ENCODE measurements at places on chromosomes 1 and 21.
A peak's percentile ranks its signal among the peaks of the same experiment; 100 is the strongest.

DNA sequence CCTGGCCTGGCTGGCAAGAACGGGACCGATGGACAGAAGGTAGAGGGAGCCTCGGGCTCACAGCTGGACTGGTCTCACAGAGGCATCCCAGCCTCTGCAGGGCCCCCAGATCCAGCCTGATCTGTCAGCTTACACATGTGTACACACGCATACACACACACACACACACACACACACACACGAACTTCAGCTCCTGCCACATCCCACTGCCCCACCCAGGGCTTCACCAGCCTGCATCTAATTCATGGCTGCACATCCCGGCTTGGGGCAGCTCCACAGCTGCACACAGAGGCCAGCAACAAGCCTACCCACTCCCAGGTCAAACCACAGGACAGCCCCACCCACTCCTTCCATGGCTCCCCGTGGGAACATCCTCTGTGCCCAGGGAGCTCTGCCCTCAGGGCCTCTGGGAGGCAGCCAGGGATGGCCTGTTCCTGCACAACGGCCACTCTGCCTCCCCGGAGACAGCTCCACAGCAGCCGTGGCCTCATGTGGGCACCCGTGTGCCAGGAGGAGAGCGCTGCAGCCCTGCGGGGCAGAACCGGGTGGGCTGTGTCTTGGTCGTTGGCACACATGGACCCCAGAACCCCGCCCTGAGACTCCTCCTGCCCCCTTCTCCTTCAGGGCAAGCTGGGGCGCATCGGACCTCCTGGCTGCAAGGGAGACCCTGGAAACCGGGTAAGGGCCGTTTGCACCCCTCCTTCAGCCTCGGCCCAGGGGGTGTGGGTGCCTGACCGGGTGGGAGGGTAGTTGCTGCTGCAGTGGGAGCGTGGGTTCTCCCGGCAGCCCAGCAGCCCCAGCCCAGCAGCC, 19.1 kb downstream of the COL6A2 start:
- DNase-seq, result no peak

- no peak for DNase-seq
These were observed 125.1 kb downstream of the ETS2 start for GRCh38 chr21:38930853-38931252.

- DNase-seq, result no peak
These were observed 190.5 kb downstream of the PTPRU start for GRCh38 chr1:29426701-29427279.

GRCh38 chr1:59520194-59520593, 223.3 kb downstream of the FGGY start:
- DNase-seq, result no peak

- no peak for DNase-seq
These were observed 57.0 kb downstream of the FCRL5 start for GRCh38 chr1:157495285-157495684.

GRCh38 chr1:47585141-47585902, 147.5 kb downstream of the FOXD2 start:
- no peak for DNase-seq

DNA sequence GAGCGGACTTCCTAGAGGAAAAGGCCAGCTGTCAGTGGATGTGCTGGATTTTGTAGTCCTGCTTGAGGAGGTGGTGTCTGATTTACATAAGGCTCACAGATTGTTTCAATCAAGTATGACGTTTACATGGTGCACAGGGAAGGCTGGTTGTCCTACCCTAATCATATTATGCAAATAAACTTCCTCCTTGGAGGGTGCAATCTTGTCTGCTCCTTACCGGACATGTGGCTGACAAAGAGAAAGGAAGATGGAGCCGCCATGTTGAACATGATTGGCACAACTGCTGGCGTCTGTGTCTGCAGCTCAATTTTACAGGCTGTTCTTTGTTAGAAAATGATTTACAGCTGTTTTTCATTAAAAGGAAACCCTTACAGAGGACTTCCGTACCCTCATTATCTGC, 1656.1 kb downstream of the KCNT2 start:
- no peak for DNase-seq

GRCh38 chr1:62117018-62117750, 77.5 kb upstream of the L1TD1 start:
- DNase-seq, result no peak

DNA sequence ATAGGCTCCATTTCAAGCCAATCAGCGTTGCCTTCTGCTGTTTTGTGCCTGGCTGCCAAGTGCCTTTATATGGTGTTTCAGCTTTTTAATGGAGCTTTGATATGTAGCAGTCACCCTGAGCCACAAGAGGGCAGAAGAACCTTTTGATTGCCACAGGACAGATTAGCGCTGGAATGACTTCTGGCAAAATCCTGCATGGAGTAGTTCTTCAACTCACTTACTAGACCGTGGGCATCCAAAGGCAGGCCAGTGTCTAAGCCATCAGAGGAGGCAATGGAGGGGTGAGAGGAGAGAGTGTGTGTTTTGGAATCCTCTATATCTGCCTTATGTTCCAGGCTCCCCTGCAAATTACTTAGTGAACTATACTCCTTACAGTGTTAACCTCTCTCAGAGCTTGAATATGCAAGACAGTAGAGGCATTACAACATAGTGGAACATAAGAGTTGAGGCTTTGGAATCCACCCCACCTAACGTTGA, 56.2 kb downstream of the ST3GAL3 start:
- DNase-seq, result peak; percentile 17

DNA sequence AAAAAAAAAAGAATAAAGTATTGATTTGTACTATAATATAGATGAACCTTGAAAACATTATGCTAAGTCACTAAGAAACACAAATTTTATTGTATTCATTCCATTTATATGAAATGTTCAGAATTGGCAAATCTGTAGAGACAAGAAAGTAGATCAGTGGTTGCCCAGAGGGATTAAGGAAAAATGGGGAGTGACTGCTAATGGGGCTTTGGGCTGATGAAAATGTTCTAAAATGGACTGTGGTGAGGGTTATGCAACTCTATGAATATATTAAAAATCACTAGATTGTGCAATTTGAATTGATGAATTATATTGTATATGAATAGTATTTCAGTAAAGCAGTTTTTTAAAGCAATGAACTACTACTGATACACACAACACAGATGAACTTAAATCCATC, 10.0 kb downstream of the GDAP2 start:
- no peak for DNase-seq

DNA sequence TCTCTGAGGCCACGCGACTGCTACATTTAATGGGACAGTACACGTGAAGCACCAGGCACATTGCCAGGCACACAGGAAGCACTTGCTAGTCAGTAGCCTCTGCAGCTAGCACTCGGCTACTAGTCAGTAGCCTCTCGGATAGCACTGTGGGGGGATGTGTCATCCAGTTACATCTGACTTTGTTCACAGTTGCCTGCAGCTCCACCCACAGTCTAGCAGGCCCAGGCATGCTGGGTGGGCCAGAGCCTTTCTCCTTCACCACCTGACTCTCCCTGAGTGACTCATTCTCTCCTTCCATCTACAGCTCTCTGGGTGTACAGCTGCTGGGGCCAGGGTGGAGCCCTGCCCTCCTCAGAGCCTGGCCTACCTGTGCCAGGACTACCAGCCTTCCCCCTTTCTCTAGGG, 51.5 kb downstream of the PTPRF start:
- peak; percentile 39 for DNase-seq

DNA sequence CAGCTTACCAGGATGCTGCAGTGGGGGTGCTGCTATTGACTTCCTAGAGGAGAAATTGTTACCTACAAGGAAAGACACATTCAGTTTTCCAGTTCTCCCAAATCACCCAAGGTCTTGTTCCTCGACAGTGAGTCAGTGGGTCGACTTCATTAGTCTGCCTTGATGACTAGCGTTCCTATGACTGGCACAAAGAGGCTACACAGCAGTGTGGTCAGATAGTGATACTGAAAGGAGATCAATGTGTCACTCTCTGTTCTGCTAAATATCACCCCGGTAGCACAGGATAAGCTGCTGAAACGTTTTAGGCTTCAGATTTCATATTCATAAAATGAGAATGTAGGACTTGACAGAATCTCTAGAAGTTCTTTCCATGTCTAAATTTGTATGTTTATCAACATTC, 357.4 kb downstream of the LMX1A start:
- DNase-seq, result no peak

DNA sequence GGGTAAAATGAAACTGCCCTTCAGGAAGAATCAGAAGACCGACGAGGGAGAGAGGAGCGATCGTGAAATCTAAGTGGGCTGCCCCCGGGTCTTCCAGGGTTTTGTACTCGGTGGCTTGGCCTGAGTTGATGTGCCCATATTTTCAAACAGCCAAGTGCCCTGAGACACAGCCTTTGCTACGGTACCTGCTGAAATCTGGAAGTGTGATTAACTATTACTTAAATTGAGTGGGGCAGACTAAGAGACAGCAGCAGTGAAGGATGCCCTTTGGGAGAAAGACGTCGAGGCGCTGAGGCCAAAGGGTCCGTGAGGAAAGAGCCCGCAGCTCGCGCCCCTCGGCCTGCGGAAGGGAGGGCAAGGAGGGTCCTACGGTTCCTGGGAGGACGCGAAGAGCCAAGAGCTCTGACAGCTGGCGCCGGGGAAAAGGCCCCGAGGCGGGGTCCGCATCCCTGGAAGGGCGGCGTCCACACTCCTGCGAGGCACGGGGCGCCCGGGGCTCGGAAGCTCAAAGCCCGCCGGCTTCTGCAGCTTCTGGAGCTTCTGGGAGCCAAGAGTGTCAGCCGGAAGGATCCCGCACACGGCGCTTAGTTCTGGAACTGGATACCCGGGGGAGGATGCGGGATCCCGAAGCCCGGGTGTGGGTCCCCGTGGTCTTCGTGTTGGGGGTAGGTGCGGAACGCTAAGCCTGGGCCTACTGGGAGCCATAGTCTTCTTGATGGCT, 15.4 kb upstream of the RNU1-4 start:
- DNase-seq, result no peak

GRCh38 chr21:15308333-15308732, 243.5 kb upstream of the NRIP1 start:
- DNase-seq, result no peak

DNA sequence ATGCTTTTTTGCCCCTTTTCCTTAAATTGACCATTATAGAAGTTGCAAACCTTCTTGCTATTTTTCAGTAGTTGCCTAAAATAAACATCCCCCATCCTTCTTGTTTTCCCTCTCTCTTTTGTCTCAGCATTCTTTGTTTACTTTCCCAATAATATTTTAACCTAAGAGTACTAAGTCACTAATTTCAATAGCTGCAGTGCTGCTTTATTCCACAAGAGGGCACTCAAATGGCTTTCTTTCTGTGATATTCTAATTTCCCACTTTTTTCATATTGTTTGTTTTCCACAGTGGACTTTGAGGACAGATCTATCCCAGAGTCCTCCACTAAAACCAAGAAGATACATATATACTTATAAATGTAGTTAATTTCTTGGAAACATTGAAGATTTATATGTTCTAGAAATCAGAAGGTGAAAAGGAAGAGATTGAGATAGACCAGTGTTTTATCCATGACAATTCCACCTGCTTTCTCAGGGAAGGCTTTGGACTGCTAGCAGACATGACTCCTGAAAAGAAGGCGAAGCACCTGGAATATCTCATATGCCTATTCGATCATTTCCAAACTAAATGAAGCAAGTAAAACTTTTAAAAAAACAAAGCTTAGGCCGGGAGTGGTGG, 104.8 kb upstream of the GRIK1 start:
- no peak for DNase-seq

DNA sequence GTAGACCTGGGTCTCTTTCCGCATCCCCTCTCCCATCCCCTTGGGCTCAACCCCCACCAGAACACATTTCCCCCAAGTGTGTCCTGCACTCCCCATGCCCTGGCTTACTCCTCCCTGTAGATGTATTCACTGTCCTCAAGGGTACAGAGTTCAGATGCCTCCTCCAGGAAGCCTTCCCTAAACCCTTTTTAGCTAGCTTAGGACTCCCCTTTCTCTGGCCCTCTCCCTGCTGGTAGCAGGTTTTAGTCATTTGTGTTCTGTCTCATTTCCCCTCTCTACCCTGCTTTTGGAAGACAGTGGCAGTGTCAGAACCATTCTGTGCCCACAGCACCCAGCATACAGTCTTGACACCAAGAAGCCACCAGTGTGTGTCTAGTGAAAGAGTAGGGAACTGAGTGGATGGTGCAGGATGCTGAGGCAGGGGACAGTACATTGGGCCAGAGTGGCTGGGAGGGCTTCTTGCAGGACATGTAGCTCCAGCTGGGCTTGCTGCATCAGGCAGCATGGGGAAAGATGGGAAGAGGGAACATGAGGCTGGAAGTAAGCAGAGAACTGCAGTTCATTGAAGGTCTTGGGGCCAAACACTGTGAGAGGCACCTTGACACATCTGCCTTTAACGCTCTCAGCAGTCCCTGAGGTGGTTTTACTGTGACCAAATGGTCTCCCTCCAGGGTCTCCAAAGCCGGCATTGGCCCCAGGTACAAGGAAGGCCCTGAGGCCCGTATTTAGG, 2.5 kb downstream of the FOXO6 start:
- no peak for DNase-seq

DNA sequence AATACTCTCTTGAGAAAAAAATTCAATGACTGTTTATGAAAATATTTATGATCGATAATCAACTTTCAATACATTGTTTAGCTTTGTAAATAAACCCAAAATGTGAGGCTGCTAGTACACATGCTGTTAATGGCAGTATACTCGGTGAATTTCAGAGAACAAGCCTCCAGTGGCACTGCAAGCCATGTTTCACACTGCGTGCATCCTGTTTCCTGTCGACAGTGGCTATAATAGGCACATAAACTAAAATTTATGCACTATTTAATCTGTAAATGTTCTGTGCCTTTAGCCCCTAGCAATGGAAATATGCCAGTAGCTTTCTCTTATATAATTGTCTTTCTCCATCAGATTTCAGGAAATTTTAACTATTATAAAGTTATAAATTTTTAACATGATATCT, 26.3 kb upstream of the RGS18 start:
- DNase-seq, result no peak

DNA sequence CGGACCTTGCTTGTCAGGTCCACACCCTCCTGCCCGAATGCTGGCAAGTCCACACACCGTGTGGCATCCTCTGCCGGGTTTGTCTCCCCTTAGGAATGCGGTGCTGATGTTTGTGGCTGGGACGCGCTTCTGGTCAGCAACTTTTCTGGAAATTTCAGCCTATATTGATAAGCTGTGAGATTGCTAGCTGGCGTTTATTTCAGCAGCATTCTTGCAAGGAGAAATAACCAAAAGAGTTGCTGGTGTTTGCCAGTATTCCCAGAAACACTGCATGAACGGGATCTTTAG, 601 bp downstream of the CEPT1 start:
- DNase-seq, result no peak

GRCh38 chr1:232048481-232048880, 421.9 kb downstream of the DISC1 start:
- DNase-seq, result no peak

DNA sequence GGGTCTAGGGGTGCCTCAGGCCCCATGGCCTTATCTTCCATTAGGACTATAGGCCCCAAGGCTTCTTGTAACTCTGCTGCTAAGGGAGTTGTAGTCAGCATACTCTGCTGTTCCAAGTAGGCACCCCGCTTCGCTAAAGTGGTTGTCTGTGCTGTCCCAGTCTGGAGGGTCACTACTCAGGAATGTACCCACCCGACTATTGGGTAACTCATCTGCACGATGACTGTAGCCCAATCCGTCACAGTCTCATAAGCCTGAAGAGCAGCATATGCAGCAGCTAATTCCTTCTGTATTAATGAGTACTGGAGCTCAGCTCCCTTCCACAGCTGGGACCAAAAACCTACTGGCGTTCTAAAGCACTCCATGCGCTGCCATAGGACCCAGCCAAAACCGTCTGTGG, 111.0 kb downstream of the GDAP2 start:
- no peak for DNase-seq
